AG04449 (cell line): ENCODE measurements at places on chromosomes 1 and 21.
A peak's percentile ranks its signal among the peaks of the same experiment; 100 is the strongest.

DNA sequence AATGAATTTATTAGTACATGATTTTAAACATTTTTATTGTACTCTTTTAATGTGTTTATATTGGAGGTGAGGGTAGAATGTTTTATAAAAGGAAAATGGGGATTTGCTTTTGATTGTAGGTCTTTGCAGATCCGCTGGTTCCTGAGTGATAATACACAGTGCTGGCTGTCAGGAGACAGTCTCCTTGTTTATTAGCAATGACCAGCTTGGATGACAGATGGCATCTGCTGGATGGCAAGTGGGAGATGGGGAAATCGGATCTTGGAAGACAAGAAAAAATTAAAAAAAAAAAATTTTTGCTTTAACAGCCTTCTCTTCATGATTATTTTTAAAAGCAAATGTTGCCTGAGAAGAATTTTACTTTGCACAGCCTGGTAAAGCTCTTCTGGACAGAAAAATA is 4.4 kb upstream of the PHTF1 start:
- no peak for DNase-seq

GRCh38 chr1:31704271-31705079 is 658 bp upstream of the COL16A1 start:
- DNase-seq = no peak

GRCh38 chr1:9809100-9809510 is 14.7 kb downstream of the CLSTN1 start:
- DNase-seq = no peak

- no peak for DNase-seq
These were observed 16.7 kb downstream of the ALX3 start for GRCh38 chr1:110053552-110054428.

DNA sequence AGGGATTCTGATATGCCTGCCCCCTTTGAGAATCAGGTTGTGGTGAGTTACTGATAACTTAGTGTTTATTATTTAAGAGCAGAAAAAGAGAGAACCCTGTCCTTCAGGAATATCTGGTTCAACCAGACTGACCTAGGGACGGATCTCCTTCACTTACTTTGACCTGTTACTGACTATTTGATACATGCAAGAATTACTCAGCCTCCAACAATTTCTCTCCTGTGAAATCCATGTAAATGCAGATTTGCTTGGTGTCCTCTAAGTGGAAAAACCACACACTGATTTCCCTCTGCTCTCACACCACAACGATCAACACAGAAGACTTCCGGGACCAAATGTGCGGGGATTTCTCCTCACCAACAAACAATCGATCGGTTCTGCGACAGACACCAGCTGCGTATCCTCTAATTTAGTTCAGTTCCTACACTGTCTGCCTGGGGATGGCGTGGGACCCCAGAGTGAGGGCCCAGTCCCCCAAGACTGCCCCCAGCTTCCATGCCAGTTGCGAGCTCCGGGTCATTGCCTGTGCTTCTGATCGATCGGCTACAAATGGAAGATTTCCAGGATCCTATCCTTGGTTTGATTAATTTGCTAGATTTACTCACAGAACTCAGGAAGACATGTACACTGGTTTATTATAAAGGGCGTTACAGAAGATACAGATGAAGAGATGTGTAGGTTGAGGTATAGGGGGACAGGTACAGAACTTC is 51.7 kb downstream of the BACE2 start:
- no peak for DNase-seq

GRCh38 chr1:168752171-168752832 is 23.3 kb upstream of the DPT start:
- no peak for DNase-seq

GRCh38 chr1:34889705-34890104 is 30.2 kb upstream of the SMIM12 start:
- no peak for DNase-seq

- no peak for DNase-seq
These were observed 22.8 kb downstream of the WDR26 start for GRCh38 chr1:224411766-224412165.

- no peak for DNase-seq
These were observed 1.6 kb upstream of the CRNN start for GRCh38 chr1:152415454-152416227.

GRCh38 chr1:201946224-201946908 is at the start of gene LMOD1:
TSS of gene LMOD1 (minus strand) at chr1:201946548. CDS start at chr1:201946340, 208 bp downstream.
- DNase-seq = peak; percentile 95

- DNase-seq = no peak
These were observed 3.4 kb downstream of the CTSK start for GRCh38 chr1:150804671-150805070.

- DNase-seq = no peak
These were observed 13.6 kb upstream of the PIGK start for GRCh38 chr1:77232829-77233228.

GRCh38 chr21:41250519-41250918 is 66.1 kb upstream of the FAM3B start:
- no peak for DNase-seq

- no peak for DNase-seq
These were observed 132.1 kb downstream of the ASTN1 start for GRCh38 chr1:177032434-177032833.

DNA sequence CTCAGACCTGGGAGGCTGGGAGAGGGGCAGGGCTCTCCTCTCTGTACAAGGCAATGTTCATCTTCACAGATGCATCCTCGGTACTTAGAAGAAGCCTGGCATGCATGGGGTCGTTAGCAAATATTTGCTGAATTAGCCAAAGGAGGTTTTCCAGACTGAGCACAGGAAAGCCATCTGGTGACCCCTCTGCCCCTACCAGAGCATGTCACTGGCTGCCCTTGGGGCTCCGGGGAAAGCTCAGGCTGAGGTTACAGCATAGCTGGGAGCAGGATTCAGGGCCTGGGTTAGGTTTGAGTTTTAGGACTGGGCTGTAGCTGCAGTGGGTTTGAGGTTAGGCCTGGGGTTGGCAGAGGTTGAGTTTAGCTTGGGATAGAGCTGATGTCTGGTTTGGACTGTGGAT is 43.4 kb upstream of the ZBTB40 start:
- DNase-seq = no peak

GRCh38 chr21:35077975-35078374 is 28.9 kb upstream of the RUNX1 start:
- no peak for DNase-seq

GRCh38 chr1:33018112-33018511 is 18.6 kb downstream of the AK2 start:
- no peak for DNase-seq

DNA sequence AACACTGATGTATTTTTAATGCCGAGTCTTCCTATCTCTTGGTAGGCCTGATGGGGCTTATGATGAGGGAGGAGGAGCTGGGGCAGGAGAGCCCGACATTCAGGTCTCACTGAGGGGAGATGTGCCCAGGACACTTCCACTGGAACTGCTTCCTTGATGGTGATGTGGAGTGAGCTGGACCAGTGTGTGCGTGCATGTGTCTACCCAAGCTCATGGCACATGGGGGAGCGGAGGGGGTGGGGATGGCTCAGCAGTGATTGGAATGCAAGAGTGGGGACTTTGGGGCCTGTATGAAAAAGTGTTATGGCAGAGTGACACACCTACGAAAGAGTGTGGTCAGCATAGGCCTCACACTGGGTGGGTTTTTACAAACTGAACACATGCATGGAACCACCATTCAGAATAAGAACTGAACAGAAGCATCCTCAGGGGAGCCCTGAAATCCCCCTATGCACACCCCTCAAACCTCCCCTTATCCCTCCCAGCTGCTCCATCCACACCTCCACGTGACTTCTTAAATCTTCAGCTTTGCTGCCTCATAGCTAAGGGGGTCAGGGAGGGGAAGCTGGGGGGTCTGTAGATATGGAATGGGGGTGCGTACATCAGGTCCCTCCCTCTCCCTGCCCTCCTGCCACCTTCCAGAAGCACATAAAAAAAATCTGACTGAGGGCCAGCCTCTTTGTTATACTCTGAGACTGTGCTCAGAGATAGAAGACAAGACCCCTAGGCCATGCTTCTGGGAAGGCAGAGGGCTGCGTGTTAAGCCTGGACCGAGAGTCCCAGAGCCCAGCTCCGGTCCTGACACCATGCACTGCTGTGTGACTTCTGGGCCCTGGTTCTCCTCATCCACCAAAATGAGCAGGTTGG is 11.6 kb downstream of the IL6R start:
- no peak for DNase-seq

DNA sequence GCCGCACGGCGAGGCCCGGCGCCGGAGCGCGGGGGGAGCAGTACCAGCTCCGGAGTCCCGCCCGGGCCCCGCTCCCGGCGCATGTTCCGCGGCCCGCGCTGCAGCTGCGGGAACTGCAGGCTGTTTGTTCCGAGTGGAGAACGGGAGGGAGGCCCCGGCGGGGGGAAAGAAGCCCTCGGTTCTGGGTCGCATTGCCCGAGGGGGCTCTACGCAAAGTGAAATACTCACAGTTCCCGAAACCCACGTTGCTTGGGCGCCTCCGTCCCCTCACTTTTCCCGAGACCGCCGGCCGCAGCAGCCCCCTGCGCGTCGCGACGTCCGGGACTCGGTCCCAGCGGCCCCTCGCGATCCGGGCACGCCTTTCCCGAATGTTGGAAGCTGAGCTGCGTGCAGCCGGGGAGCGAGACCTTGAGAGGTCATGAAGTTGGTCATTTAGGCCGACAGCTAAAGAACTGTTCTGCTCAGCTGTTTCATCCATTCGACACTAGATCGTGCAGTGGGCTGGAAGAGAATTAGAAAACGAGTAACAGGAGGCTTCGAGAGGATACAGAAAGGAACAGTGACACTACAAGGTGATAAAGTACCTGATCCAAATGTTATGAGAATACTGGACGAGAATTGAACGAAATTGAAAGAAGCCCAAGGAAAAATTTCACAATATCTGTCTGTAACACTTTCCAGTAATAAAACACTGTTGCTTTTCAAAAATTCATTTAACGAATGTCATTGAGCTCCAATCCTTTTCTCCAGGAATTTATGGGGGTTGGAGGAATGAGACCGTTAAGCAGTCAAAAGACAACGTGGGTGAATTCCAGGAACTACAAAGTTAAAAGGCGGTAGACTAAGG is 657 bp upstream of the LIN9 start:
- DNase-seq = no peak

- no peak for DNase-seq
These were observed 45.1 kb downstream of the TRIM11 start for GRCh38 chr1:228361314-228362140.

GRCh38 chr1:198798923-198799386 is 160.1 kb downstream of the PTPRC start:
- no peak for DNase-seq

GRCh38 chr1:221987860-221988520 is 246.1 kb upstream of the DUSP10 start:
- peak; percentile 57 for DNase-seq

DNA sequence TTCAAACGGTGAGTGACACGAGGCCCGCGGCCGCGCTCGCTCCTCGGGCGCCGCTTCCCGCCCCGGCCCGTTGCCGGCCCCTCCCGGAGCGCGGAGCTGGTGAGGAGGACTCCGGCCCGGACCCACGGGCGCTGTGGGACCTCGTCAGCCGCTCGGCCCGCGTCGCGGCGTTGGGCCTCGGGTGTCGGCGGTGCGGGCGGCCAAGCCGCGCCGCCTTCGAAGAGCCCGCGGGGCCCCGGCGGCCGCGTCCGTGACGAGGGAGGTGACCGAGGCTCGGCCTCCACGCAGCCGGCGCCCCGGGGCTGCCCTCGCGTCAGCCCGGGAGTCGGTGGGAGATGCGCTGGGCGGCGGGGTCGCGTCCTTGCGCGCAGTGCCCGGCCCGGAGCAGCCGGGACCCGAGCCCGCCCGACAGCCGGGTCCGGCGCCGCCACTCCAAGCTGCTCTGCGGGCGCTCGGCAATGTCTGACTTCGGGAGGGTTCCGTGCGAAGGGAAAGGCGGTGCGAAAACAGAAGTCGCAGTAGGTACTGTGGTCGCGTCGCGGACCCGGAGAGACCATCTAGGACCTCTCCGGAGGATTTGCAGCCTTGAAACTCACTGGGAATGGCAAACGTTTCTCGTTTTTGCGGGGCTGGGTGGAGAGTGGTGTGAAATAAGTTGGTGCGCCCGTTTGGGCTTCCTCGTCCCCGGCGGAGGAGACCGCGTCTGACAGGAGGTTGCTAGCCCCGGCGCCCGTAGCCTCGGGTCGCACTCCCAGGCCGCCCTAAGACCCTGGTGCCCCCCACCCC is 829 bp downstream of the SPEN start:
- DNase-seq = no peak

GRCh38 chr1:205147191-205147835 is 25.5 kb upstream of the RBBP5 start:
- peak; percentile 56 for DNase-seq

DNA sequence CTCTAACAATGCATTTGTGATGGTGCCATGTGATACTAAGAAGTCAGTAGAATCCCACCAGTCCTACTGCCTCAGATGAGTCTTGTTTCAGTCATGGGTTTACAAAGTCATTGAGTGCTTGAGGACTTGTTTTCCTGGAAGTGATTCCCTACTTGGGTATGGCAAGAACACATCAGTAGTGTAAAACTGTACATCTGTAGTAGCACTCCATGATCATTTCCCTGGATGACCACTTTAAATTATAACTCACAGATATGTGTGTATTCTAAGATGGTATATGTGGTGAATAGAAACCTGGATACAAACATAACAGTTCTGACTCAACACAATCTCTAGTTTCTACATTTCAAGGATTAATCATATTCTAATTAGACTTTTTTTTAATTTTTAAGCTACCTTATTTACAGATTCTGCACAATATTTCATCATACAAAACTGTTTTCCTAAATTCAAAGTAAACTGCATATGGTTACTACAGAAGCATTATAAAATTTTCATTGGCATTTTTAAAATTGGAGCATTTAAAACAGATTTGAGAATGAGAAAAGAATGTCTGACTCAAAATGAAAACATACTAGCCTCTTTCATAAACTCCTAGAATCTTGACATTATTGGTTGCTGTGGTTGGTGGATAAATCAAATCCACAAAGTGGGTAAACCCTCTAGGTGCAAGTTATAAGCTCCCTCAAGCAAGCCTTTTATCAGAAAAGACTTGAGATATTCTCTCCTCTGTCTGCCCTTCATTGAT is 6.8 kb upstream of the PSMG1 start:
- peak; percentile 23 for DNase-seq

GRCh38 chr1:188615321-188615720 is 1786.6 kb downstream of the PLA2G4A start:
- DNase-seq = peak; percentile 38

DNA sequence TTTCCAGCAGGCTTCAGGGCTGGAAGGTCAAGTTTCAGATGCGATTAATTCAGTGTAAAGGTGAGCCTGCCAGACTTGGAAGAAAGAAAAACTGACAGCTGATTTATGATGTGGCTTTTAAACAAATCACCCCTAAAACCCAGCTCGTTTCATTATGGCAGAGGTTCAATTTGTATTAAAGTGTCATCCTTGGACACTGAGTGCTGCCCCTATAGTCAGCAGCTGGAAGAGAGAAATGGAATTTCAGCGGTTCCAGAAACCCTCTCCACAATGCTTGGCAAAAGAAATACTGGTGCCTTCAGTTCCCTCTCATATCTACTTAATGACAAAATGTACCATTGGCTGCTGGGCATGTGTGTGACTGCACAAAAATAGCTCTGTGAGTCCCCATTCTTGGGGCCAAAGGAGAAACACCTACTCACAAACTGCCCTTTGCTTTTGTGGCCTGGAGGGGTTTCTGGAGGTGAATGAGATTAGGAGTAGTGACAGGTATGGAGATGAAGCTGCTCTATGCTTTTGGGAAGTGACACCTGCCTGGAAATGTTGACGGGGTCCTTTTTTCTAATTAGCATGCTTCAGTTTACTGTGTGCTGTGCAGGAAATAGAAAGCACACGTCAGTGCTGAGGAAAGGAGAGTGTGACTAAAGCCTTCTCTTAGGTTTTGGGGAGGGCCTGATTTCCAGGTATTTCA is 95.1 kb upstream of the TSPAN2 start:
- no peak for DNase-seq
